ENCODE measurements at places on chromosomes 2 and 18.

DNA sequence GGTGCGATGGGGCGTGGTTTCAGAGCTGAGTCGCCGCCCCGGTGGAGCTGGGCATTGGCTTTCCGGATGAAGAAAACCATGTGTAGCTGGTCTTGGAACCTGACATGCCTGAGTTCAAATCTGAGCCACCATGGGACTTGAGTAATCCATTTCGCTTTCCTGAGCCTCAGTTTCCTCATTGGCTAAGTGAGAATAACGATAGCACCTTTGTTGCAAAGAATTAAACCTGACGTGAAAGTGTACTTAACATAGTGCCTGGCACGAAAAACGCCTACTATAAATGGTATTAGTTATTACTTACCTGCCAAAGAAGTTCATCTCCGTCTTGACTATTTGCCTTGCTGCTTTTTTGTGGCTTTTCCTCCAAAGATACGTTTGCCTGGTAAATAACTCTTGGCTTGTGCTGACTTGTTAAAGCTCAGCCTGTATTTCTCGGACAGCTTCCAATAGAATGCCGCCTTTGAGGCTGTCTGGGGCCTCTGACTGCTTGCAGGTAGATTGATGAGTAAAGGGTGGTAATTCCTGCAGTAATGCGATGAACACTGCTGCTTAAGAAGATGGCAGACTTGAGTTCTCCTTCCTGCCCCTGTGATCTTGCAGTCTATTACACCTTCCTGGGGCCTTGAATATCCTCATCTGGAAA is 1.3 kb downstream of the CDCA7 start:
- DNase-seq, result peak; percentile 27

- DNase-seq, result no peak
Observed at GRCh38 chr2:33437815-33438214, 38.6 kb upstream of the RASGRP3 start.

- no peak for DNase-seq
Observed at GRCh38 chr18:61127714-61128467, 205.3 kb upstream of the CDH20 start.

DNA sequence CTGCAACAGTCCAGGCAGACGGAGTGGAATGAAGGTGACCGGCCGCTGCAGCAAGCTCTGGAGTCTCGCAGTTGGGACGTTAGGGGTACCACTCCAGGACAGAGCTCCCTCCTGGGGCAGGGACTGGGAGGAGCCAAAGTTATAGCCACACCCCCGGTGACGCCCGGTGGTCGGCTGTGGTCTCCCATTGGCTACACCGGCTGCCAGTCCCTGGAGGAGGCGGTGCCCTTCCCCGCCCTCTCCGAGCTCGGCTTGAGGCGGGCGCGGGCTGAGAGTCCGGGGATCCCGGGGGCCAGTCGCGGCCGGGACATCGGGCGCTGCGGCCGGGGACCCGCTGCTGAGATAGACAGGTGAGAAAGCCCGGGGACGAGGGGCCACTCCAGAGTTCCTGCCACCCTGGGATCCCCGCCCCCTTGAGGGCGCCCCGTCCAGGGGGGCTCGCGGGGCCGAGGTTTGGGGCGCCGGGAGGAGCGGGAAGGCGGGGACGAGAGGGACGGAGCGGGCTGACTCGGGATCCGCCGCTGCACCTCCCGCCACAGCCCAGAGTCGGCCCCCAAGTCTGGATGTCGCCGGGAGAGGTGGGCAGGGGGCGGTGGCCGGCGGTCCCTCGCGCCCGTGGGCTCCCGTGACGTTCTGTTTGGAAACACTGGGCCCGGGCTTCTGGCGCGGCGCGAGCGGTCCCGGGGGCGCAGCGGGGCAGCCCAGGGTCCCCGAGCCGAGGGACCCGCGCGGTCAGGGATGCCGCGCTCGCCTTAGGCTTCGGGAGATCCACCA is at the start of gene PLEKHH2:
Gene PLEKHH2, plus strand, starts transcription at position 231 of the 774 bp plus-strand sequence. CDS start 7,414 bp downstream, outside the sequence.
- DNase-seq, result peak; percentile 93

GRCh38 chr2:190996338-190996946 is 17.5 kb downstream of the STAT1 start:
- no peak for DNase-seq

DNA sequence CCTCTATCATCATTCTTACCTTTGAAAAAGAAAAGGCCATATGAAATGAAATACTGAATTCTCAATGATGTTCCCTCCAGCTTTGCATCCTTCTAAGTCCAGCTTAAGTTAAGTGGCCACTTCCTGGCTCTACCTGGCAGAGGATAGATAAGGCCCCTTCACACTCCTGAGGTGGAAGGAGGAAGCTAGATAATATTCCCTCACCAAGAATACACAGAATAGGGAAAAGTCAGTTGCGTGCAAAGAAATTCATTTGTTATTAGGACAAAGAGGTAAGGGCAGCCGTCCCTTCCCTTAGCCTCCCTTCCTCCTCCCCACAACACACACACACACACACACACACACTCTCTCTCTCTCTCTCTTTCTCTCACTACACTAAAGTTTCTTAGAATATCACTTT is 37.5 kb downstream of the OLA1 start:
- DNase-seq, result no peak

GRCh38 chr2:66695226-66695735 is 260.4 kb downstream of the MEIS1 start:
- no peak for DNase-seq

DNA sequence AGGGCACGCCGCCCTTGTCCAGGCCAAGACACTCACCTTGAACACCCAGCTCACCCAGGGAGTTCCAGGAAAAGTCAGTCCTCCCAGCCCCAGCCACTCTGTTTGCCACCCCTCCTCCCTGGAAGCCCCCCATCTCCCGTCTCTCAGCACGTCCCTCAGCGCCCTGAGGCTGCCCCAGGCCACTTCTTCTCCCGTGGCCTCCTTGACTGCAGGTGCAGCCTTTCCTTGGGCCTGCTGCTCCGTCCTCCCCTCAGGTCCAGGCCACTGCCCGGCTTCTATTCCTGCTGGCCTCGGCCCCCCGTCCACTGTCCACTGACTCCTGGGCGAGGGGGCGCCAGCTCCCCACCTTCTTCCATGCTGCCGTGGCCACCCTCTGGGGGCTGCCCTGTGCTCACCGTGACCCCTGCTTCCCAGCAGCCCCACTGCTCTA is 239.1 kb downstream of the HDAC4 start:
- DNase-seq, result no peak

- no peak for DNase-seq
Observed at GRCh38 chr2:99072551-99072950, 69.0 kb upstream of the C2orf15 start.

DNA sequence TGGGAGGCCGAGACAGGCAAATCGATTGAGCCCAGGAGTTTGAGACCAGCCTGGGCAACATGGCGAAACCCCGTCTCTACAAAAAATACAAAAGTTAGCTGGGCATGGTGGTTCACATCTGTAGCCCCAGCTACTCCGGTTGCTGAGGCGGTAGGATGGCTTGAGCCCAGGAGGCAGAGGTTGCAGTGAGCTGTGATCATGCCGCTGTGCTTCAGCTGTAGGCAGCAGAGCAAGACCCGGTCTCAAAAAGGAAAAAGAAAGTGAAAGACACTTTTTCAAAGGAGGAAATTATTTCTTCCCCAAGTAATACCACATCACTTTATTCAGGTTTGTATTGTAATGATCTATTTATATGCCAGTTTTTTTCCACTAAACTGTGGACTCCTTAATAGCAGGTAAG is 35.7 kb upstream of the TAF4B start:
- peak; percentile 31 for DNase-seq

GRCh38 chr2:68577183-68577582 is 66.2 kb upstream of the PROKR1 start:
- no peak for DNase-seq

DNA sequence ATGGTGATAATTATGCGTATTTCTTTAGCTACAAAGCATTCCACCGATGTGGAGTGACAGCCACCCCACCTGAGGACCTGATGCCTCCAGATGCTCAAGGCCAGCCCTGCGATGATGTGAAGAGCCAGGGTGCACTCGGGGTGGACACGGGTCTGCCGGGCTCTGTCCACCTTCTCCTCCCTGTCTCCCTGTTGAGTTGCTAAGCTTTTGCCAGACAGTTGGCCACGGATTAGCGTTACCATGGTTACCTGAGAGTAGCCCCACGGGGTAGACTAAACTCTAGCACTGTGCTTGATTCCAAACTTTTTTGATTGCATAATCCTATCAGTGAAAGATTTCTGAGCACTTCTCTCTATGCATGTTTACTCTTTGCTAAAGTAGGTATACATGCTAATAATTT is 86.2 kb downstream of the SMIM21 start:
- DNase-seq, result no peak

- DNase-seq, result no peak
Observed at GRCh38 chr2:103808814-103809213, 1045.1 kb upstream of the POU3F3 start.

DNA sequence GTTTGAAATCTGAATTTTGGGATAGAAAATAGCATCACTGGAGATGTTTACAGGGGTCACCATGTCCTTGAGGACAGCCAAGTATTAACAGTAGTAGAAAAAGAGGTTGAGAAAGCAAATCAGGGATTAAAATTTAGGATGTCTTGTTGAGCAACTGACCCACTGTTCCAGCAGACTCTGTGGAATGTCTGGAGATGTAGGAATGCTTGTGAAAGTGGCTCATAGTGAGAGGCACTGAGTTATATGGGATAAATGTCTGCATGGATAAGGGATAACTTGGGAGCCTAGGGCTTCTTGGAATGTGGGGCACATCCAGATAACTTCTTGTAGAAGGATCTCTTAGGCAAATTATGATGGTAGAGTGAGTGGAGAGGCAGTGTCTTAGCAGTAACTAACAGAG is 495.0 kb downstream of the TMX3 start:
- DNase-seq, result no peak

DNA sequence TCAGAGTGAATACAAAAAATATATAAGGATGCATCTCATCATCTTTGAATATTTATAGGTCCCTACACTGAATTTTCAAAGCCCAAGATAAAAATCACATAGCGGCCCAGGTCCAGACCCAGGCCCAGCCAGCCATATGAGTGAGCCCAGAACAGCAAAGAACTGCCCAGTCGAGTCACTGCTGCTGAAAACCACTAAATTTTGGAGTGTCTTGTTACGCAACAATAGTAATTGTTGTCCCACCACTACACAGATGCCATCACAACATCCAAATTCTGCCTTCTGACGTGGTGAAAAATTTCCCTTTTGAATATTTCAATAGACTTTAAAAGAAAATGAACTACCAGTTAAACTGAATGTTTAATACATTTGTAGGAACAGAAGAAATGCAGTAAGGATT is 5.7 kb downstream of the C18orf32 start:
- no peak for DNase-seq

DNA sequence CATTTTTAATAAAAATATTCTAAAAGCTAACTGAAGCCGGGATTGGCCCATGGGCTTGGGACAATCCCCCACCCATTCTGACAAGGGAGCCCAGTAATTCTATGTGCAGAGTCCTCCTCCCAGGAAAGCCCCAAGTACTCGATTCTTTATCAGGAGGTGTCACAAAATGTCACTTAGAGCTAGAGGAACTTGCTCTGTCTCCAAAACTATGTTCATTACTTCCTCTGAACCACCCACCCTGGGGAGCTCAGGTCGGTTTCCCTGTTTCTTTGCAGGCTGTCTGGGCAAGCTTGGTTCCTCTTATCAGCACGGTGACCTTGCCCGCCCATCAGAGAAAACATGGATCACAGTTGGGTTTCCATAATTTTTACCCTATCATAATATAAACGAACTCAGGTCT is 430.6 kb upstream of the ID2 start:
- DNase-seq, result no peak

- no peak for DNase-seq
Observed at GRCh38 chr2:99376254-99376864, 39.2 kb downstream of the EIF5B start.

DNA sequence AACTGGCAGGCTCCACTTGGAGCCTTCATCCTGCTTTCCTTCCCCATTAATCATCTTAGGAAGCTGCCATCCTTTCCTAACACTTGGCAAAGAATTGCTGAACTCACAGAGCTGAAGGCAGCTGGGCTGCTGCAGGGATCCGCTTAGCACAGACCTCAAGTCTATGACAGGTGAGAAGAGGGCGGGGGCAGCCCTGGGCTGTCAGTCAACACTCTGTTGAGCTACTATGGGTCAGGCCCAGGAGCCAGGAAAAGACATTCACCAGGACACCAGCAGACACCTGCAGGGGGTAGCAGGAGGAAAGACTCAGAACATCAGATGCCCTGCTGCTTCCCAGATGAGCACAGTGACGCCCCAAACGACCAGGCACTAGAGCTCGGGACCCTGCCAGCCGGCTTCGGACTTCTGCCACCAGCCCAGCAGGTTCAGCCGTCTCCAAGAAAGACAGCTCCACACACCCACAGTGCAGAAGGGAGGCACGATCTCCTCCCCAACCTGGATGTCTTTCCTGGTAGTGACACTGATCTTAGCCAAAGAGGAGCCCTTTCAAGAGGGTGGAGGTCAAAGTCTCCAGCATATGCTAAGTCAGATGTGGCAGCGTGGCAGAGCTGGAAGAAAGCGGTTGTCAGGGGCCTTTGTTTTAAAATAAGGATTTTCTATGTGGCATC is 55.2 kb downstream of the SNORC start:
- no peak for DNase-seq

- no peak for DNase-seq
Observed at GRCh38 chr2:56334622-56335021, 150.8 kb downstream of the CCDC85A start.

- no peak for DNase-seq
Observed at GRCh38 chr18:75574187-75574586, 146.7 kb upstream of the SMIM21 start.

DNA sequence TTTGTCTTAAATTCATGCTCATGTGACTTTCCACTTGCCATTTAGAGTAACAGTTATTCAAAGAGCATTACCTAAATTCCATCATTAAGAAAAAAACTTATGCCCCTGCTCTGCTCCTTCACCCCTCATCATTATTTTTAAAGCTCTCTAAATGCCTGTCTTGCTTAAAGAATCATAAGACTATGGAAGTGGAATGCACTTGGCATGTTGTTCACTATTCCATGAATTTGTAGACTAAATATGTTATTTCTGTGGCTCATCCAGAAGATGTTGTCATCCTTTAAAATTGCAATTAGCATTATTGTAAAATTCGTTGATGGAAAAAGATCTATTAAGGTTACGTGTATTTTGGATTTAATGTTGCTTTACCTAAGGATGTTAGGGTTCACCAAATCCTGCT is 61.8 kb downstream of the FMNL2 start:
- no peak for DNase-seq

GRCh38 chr18:35633761-35634160 is 52.2 kb downstream of the GALNT1 start:
- no peak for DNase-seq

DNA sequence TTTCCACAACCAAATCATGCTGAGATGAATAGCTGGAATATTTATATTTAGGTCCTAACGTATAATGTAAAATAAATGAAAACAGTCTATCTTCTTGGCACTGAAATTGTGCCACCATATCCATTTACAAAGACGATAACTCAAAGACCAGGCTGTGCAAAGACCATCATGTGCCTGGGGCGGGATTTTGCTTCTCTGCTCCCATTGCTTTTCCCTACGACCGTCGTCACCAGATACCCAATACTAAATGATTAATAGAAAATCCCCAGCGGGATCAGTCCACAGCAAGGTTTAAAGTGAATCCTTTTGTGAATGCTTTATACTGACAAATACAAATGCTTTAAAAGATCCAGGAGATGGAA is 194.3 kb upstream of the ARL4C start:
- no peak for DNase-seq
